ENCODE measurements at places on chromosomes 16 and 17. TPM values are rescaled to one million over a fixed set of nuclear protein-coding genes. Genes with fewer than 3 reads are reported as not detected.

DNA sequence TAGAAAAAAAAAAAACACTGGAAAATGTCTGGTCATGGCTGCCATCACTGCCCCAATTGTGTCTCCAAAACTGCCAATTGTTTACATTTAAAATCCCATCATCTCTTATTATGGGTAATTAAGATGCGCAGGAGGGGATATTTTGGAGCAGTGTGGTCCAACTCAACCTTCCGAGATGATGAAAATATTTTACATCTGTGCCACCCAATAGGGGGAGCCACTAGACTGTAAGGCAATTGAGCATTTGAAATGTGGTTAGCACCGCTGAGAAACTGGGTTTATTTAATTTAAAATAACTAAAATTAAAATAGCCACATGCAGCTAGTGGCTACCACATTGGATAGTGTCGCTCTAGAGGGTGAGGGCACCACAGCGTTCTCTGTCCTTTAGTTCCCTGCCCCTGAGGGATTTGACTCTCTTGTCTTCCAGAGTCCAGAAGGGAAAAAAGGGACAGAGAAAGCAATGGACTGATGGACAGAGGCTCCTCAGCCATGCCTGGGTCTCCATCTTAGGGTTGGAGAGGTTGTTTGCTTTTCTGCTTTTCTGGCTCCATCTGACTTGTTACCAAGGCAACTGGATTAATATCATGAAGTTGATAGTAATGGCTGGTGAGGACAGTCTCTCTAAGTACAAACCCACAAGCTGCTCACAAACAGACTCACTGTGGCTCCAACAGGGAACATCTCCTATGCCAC is 3.5 kb downstream of the MPO start:
- DNase-seq: peak; percentile 49

GRCh38 chr17:49342575-49342936 is 19.5 kb downstream of the ZNF652 start:
- DNase-seq: no peak

- no peak for DNase-seq
These were observed 337.1 kb downstream of the MAF start for GRCh38 chr16:79263425-79263824.

GRCh38 chr16:27346819-27347218 is 33.0 kb downstream of the IL4R start:
- DNase-seq: peak; percentile 72

- no peak for DNase-seq
These were observed 2.3 kb upstream of the XAF1 start for GRCh38 chr17:6753546-6753945.

- DNase-seq: no peak
These were observed 610 bp downstream of the DOC2A start for GRCh38 chr16:30009990-30010843.

- DNase-seq: no peak
These were observed 19.0 kb upstream of the ADCY7 start for GRCh38 chr16:50247123-50247905.

GRCh38 chr17:81406117-81406953 is 11.1 kb downstream of the BAHCC1 start:
- no peak for DNase-seq

DNA sequence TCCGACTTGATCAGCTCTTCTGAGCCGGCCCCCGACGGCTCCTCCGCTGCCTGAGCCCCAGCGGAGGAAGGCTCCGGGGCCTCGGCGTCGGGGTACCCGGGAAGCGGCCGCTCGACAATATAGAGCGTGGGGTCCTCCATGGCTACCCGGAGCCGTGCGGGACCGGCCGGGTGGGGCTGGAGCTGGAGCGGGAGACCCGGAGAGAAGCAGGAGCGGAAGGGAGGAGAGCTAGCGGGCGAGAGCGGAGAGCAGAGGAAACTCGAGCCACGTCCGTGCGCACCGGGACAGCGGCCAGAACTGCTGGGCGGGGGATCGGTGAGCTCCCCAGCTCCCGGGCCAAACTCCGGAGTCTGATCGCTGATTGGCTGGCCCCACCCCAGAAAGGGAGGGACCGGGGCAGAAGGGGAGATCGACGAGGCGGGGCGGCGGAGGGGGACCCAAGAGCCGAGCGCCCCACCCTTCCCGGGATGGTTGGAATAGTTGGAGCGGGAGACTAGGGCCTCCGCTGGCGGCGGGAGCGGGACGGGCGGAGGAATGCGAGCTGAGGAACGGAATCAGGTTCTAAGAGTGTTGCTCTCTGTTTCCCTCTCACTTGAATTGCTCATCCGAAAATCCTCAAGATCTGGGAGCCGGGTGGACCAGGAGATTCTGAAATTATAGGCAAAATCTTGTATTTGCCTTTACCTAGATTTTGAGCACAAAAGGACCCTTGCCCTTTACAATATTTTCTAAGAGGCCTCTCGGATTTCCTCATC is at the start of gene CAVIN1:
TSS of gene CAVIN1 (minus strand) at position 299 of the 755 bp plus-strand sequence. CDS start at position 140, 159 bp downstream.
- DNase-seq: no peak

DNA sequence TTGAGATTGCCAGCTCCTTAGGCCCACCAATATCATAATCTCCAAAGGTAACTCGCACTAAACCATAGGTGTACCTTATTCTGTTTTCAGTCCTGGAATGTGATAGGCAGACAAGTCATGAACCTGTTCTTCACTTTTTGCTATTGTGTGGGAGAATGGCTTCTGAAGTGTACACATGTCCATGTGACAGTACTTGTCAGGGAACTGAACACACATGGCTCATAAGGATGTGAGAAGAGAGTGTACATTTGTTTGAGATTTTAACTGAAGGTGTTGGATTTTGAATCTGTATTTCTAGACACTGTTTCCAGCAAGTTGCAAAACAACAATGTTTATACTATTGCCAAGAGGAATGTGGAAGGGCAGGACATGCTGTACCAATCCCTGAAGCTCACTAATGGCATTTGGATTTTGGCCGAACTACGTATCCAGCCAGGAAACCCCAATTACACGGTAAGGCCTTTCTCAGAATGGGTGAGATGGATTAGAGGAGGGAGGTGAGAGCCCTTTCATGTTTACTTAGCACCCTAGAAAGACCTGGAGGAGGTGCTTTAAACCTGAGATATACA is 14.5 kb upstream of the RASL10B start:
- no peak for DNase-seq

DNA sequence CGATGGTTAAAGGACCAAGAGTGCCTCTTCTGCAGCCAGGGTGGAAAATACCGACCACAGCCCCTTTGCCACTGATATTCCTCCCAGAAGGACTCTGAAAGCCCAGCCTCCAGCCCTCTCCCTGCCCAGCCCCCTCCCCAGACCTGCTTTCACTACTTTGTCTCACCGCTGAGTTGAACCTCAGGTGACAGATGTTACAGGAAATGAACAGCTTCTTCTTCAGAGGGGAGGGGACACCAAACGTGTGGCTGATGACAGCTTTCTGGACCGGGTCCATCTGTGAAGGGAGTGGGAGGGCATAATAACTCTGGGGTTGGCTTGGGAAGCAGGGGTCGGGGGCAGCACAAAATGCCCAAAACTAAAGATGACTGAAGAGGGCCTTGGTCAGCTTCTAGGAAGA is 14.2 kb downstream of the NKIRAS2 start:
- no peak for DNase-seq

- DNase-seq: no peak
These were observed 490.8 kb downstream of the NPIPA7 start for GRCh38 chr16:16869746-16870145.

DNA sequence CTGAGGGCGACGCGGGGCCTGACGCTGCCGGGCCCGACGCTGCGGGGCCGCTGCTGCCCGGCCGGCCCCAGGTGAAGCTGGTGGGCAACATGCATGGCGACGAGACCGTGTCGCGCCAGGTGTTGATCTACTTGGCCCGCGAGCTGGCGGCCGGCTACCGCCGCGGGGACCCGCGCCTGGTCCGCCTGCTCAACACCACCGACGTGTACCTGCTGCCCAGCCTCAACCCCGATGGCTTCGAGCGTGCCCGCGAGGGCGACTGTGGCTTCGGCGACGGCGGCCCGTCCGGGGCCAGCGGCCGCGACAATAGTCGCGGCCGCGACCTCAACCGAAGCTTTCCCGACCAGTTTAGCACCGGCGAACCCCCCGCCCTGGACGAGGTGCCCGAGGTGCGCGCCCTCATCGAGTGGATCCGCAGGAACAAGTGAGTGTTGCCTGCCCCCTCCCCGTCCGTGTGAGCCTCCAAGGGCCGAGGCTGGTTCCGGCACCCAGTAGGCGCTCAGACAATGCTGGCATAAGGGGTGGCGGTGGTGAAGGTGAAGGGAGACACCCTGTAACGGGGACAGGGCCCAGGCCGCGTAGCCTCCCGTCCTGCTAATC is 676 bp downstream of the CPD start:
- no peak for DNase-seq

- peak; percentile 39 for DNase-seq
These were observed 23.8 kb downstream of the SNX11 start for GRCh38 chr17:48131216-48131824.

GRCh38 chr17:50380369-50381259 is 7.6 kb downstream of the EME1 start:
- no peak for DNase-seq

GRCh38 chr16:11700264-11701029 is 32.2 kb downstream of the SNN start:
- peak; percentile 70 for DNase-seq

GRCh38 chr17:8185582-8186445 is 4.2 kb downstream of the BORCS6 start:
- peak; percentile 81 for DNase-seq

DNA sequence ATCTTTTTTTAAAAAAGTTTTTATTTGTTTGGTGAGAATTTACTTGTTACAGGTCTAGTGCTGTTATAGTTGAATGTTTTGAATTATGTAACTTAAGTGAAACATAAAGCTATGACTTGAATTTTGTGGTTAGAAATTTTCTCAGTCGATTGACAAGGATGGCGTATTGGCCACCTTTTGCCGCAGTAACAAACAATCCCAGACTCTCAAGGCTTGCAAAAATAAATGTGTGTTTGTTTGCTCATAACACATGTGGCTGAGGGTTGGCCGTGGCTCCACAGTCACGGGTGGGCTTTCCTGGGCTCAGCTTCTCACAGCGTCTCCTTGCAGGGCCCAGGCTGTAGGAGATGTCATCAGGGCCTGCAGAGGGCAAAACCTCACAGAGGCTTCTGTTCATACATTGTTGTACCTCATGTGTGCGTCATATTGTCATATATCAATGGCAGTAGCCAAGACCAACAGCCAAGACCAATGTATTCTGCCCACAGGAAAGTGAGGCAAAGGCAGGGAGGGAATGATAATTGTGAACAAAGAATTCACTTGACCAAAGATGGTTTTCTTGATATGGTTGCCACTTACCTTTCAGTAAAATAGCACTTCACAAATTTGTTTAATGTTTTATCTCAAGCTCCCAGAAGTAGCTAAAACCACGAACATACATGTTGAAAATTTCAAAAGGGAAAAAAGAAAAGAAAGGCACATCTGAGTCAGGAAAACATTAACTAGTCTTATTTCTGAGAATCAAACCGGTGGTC is 93.5 kb downstream of the WWOX start:
- DNase-seq: no peak

- peak; percentile 80 for DNase-seq
These were observed 16.6 kb upstream of the RNF135 start for GRCh38 chr17:30954046-30954830.

DNA sequence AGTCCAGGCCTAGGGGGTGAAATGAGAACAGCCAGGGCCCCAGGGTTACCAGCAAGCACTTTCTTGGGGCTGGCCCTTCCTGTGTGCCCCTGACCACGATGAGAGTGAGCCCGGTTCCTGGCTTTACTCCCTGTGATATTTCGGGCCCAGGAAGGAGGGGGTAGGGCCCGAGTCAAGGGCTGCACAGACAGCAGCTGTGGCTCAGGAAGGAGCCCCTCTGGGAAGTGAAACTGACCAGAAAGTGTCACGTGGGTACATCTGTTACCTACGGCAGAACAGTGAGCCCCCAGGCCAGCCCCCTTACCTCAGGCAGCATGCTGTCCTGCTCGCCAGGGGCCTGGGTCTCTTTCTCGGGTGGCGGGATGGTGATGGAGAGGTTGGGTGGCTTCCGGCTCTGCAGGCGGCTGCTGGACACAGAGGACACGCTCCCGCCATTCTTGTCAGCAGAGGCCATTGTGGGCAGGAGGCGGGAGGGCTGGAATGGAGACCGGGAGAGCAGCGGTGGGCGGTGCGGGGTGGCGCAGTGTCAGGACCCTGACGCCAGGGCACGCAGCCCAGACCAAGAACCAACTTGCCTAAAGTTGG is 13.8 kb downstream of the AANAT start:
- peak; percentile 57 for DNase-seq

GRCh38 chr16:88936008-88936555 is 40.9 kb downstream of the CBFA2T3 start:
- DNase-seq: peak; percentile 57

DNA sequence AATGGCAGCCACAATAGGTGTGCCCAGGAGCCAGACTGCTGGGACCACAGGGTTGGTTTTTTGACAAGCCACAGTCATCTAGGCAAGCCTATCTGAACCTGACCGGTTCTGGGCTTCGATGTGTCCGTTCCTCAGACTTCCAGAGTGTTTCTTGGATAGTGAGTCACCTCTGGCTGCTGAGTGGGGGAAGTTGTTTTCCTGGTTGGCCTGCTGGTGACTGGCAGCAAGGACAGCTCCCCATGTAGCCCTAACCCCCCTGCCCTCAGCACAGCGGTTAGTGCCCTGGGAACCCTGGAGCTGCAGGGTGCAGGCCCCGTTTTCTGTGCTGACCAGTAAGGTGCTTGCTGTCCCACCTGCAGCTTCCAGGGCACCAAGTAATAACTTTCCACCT is 65.5 kb downstream of the PLD6 start:
- DNase-seq: no peak

GRCh38 chr16:61391896-61392295 is 644.3 kb downstream of the CDH8 start:
- no peak for DNase-seq

DNA sequence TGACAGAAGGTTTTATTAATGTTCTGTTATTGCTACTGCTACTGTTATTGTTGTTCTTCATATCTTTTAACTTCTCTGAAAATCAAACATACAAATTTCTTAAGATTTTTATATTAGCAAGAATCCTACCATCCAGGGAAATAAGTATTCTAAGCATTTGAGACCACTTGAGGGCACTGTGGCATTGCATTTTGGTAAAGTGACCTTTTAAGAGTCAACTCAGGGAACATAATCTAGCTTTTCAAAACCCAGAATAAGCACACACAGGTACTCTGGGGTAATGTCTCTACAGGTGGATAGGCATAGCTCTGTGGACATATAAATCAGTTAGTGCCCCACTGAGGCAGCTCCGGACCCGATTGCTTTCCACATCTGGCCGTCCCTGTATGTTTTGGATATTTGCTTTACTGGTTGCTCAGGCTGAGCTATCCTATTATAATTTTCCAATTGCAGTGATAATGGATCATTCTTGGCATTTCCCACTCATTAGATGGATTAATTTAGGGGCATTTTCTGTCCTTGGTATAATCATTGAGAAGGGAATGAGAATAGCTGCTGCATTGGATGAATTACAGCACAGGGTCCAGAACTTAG is 1425.1 kb upstream of the CDH8 start:
- DNase-seq: no peak

PHKG2 gene
- polyA plus RNA-seq: 101 TPM

MT1A gene
- not detected for polyA plus RNA-seq

CHRNB1 gene
- 11.2 TPM for polyA plus RNA-seq

TM4SF5 gene
- not detected for polyA plus RNA-seq

ST6GALNAC2 gene
- 8.3 TPM for polyA plus RNA-seq

IL21R gene
- 1.0 TPM for polyA plus RNA-seq

GCGR gene
- not detected for polyA plus RNA-seq

GOSR2 gene
- 27.7 TPM for polyA plus RNA-seq

VPS9D1 gene
- 1.2 TPM for polyA plus RNA-seq

PDXDC1 gene
- 36.0 TPM for polyA plus RNA-seq

KRTAP1-5 gene
- polyA plus RNA-seq: not detected
